Activated T-cell treated with anti-CD3 and anti-CD28 coated beads, Interleukin-2, amount 50 U/mL, for 72 hours (primary cell): ENCODE measurements at places on chromosomes 3 and 15. TPM values are rescaled to one million over a fixed set of nuclear protein-coding genes. Genes with fewer than 3 reads are reported as not detected.

The SYNPR gene
- not detected for total RNA-seq

DNA sequence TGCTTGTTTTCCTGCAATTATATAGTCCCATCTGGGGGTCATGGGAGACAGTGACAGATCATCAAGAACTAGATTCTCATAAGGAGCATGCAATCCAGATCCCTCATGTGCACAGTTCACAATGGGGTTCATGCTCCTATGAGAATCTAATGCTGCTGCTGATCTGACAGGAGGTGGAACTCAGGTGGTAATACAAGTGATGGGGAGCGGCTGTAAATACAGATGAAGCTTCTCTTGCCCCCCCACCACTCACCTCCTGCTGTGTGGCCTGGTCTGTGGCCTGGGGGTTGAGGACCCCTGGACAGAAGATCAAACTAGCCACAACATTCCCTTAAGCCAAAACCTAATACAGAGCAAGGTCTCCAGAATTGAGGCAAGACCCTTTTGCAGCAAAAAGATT, 161.1 kb downstream of the WDR76 start:
- no peak for DNase-seq
- no peaks in the 10 kb centered on the region for H3K36me3 ChIP-seq

DNA sequence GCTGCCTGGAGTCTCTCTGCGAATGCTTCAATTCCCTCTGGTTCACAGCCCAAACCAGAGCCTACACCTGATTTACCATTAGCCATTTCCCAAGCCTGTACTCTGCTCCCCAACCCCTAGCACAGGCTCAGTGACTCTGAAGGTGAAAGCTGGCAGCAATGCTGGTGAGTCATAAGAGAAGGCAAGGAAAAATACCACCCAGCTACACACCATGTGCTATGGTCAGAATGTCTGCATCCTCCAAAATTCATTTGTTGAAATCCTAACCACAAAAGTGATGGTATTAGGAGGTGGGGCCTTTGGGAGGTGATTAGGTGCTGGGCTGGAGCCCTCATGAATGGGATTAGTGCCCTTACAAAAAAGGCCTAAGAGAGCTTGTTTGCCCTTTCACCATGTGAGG, 117.1 kb upstream of the TJP1 start:
- H3K4me3 ChIP-seq, result no peak overlapping the region
- H3K36me3 ChIP-seq, result no peaks in the 10 kb centered on the region
- no peak overlapping the region for H3K27ac ChIP-seq
- no peak for DNase-seq
- peaks cover 15% of the 10 kb centered on the region for H3K27me3 ChIP-seq
- no peaks in the 10 kb centered on the region for H3K4me1 ChIP-seq

GRCh38 chr15:57549935-57550334, 41.8 kb upstream of the MYZAP start:
- H3K36me3 ChIP-seq, result no peaks in the 10 kb centered on the region
- no peaks in the 10 kb centered on the region for H3K4me1 ChIP-seq
- H3K4me3 ChIP-seq, result no peak overlapping the region
- peaks cover 8% of the 10 kb centered on the region for H3K27me3 ChIP-seq
